NCI-H187 treated with DMSO at 0.1 percent for 48 hours (cell line): ENCODE measurements at places on chromosomes 11 and 22.

DNA sequence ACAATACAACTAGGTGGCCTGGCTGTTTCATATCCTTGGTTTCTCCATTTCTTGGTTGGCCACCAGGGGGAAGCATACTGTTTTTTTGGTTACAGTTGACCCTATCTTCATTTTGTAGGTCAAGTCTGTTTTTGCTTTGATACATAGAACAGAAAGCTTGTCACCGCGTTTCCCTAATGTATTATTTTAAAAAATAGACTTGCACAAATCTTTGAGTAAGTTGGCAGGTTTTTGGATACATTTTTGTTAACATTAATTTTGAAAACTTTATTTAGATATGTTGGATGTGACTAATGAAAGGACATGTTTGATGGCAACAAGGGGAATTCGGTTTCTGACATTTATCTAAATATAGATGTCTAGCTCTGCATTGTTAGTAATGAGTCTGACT, 3.0 kb downstream of the NCR3LG1 start:
- DNase-seq, result peak; percentile 66

- no peak for DNase-seq
These were observed 23.8 kb downstream of the DDI1 start for GRCh38 chr11:104060004-104060794.

- DNase-seq, result no peak
These were observed 202.7 kb upstream of the MPPED2 start for GRCh38 chr11:30788849-30789248.

DNA sequence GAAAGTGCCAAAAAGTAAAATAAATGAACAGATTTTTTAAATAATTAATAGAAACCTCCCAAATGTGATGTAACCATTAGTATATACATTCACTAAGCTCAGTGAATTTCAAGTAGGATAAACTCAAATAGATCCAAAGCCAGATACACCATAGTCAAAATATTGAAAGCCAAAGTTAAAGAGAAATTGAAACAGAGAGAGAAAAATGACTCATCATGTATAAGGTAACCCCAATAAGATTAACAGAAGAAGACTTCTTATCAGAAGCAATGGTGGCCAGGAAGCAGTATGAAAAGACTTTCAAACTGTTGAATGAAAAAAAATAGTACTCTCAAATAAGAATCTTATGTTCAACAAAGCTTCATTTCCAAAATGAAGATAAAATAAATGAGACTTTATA, 70.5 kb downstream of the LUZP2 start:
- DNase-seq, result no peak

GRCh38 chr11:132099692-132100091, 729.3 kb downstream of the NTM start:
- no peak for DNase-seq

DNA sequence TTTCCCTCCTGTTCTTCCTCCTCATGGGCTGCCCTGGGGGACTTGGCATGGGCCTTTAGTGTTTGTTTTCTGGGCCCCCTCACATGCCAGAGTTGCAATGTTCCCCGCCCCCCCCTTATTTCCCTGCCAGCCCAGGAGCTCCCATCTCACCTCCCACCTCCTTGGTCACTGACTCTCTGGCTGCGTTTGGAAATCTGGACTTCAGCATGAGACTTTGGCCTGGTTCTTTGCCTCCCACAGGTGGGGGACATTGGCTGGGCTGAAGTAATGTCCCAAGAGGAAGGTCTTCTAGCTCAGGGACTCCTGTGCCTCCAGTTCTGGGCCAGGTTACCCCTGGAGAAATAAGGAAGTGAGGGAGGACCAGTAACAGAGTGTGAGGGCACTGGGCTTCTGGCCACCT, 7.0 kb downstream of the MTFP1 start:
- DNase-seq, result no peak

- peak; percentile 36 for DNase-seq
These were observed 36.4 kb upstream of the TREH start for GRCh38 chr11:118715837-118716260.

GRCh38 chr11:129273322-129273721, 81.2 kb upstream of the ARHGAP32 start:
- DNase-seq, result no peak

DNA sequence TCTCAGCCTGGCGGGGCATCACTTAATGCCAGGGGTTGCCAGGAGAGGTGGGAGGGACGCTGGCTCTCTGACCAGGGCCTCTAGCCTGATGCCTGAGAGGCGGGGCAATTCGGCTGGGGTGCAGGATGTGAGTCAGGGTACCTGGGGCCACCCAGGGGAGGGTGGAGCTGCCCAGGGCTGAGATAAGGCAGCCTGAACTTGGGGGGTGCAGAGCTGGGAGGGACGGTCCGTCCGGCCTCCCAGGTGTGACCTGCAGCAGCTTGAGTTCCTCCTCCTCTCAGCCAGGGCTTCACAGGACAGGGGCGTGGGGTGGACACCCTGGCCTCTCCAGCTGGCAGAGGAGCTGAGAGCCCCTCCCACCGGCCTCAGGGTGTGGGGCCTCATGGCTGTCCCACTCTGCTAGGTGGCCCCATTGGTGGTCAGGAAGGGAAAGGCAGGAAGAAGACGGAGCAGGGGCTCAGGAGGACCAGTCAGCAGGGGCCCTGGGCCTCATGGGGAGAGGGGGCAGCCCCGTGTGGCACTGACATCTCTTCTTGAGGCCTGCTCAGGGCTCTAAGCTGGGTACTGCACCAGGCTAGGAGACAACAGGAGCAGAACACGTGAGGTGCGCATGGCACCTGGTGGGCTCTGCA, 942 bp upstream of the RPS6KA4 start:
- DNase-seq, result no peak

DNA sequence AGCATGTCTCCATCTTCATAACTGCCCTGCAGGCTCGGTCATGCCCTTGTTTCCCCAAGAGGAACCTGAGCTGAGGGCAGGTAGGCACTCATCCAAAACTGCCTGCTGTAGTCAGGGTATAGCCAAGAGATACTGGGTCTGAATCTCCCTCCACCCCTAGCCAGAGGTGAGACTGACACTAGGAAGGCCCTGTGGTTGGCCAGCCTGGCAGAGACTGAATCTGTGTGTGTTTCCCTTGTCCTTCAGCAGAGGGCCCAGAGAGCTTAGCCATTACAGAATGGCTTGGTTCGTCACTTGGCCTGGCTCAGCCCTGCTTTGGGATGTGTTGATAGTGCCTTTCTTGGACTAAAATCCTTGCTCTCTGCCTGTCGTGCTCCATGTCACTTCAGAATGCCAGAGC, 79.3 kb upstream of the SUSD2 start:
- DNase-seq, result no peak

GRCh38 chr11:121328967-121329679, 36.6 kb downstream of the SC5D start:
- DNase-seq, result no peak

DNA sequence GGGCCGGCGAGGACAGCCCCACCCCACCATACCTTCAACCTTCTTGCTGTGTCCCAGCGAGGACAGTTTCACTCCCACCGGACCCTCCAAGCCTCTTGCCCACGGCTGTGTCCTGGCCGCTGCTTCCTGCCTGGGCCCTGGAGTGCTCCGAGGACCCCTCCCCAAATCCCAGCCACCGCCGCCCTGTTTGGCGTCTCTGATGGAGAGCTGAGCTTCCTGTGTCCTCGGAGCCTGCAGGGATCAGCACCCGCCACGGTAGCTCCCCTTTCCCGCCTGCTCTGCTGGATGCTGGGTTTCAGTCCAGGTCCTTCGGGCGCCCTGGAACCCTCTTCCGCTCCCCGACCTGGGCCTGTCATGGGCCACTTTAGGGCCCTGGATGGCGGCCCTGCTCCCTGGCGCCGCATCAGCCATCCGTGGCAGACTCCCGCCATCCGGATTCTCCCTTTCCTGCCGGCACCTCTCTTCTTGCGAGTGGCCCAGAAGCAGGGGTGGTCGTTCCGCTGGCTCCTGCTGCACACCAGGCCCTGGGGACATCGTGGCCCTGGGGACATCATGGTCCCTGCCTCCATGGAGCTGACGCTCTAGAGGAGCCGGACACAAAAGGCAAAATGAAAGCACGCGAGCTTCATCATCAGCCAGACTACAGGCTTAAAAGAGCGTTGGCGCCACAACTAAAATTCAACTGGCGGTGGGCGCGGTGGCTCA, 34.3 kb upstream of the GAL start:
- no peak for DNase-seq

DNA sequence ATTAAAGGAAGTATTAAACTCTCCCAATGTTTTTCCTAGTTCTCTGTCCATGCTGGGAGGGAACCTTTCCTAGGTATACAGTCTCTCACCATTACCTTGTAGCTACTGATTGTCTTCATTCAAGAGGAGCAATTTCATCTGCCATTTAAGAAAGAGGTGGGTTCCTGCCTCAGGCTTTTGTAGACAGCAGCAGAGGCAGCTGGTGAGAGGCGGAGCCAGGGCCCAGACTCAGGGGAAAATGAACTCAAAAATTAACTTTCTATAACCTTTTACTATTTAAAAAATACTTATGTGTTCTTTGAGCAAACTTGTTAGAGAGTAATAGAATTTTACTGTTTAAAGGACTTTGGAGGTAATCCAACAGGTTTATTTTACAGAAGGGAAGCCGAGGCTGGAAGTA, 133.0 kb downstream of the SNX19 start:
- no peak for DNase-seq

DNA sequence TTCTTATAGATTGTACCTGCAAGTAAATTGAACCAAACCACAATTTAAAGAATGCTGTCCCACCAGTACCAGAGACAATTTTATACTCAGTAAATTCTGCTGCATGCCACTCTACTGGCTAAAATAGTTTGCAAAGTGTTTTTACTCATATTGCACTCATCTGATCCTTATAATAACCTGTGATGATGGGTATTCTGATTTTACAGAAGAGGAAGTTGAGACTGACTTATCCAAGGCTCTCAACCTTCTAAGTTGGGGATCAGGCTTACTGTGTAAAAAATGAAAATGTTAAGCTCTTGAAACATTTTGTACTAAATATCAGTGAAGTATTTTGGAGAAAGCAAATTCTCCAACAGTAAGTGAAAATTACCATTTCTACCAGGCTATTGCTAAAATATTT, 37.9 kb downstream of the RNF169 start:
- DNase-seq, result no peak

- DNase-seq, result no peak
These were observed 2.5 kb downstream of the TXN2 start for GRCh38 chr22:36478966-36479365.

DNA sequence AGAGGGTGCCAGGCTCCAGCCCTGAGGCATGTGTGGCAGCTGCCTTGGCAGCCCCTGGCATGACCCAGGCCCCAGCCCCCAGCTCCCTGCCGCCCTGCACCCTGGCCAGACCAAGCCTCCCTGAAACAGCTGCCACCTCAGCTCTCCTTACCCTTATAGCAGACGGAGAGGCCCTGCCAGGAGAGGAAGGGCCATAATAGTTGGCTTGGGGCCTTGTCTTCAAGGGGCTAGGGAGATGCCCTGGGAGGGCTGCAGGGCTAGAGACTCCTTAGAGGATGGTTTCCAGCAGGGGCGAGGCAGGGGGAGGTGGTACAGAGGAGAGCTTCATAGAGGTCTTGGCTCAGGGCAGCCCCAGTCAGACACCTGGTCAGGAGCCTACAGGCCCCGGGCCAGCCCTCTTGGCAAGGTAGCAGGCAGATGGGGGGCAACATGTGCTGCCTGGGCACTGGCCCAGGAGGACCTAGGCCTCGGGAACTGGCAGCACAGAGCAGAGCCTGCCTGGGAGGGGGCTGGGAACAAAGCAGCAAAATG, 13.0 kb downstream of the SMTN start:
- DNase-seq, result no peak

- DNase-seq, result no peak
These were observed 21.0 kb downstream of the ASRGL1 start for GRCh38 chr11:62358273-62358672.

DNA sequence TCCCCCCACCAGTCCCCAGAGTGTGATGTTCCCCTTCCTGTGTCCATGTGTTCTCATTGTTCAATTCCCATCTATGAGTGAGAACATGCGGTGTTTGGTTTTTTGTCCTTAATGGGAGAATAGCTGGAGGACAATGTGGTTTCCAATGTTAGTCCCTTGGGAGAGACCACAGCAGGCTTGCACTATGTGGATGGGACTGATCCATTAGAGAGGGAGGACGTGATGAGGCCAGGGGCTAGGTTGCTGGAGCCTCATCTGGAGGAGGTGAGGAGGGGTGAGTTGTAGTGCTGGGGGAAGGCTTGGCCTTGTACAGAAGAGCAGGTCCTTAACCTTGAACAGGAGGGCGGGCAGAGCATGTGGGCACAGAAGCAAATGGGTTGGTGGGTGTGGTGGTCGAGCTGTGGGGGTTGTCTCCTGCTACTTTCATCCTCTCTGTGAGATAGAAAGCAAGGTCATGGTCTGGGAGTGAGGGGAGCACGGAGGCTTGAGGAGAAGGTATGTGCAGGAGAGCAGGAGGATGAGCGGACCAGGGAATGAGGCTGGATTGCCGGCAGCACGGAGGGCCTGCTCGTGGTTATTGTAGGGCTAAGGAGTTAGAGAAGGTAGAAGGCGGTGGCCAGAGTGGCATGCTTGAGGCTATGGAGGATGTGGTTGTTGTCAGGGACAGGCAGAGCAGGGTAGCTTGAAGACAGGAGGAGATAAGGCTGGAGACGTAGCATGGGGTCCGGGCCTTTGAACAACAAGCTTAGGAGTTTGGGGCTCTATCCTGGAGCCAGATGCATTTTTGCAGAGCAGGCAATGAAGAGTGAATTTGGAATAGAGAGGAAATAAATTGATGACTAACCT, 11.2 kb upstream of the SREBF2 start:
- DNase-seq, result no peak

DNA sequence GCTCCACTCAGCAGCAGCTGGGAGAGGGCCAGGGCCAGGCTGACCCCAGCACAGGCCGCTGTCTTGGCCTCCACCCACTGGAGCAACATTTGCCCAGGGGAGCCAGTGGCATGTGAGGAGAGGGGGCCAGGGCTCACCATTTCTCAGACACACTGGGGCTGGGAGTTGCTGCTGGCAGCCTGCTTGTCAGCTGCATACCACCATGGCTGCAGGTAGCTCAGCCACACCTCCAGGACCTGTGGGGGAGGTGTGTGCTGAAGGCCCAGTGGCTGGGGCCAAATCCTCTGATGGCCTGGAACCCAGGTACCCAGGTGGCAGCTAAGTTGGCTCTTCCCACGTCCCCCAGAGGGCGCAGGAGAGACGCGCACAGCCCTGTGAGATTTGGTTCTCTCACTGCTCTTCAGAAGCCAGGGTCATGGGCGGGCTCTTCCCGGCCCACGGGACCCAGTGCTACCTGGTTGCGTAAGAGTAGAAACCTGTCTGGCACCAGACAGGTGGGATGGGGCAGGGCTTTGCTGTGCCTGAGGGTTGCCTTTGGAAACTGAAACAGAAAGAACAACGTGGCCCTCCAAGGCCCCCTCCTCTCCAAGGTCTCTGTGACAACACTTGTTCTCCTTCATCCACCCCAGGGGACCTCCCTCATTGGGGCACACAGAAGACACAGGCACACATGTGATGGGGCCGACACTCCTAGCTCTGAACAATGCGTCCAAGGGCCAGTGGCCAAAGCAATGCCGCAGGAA, 98.8 kb downstream of the MED15 start:
- DNase-seq, result peak; percentile 12

DNA sequence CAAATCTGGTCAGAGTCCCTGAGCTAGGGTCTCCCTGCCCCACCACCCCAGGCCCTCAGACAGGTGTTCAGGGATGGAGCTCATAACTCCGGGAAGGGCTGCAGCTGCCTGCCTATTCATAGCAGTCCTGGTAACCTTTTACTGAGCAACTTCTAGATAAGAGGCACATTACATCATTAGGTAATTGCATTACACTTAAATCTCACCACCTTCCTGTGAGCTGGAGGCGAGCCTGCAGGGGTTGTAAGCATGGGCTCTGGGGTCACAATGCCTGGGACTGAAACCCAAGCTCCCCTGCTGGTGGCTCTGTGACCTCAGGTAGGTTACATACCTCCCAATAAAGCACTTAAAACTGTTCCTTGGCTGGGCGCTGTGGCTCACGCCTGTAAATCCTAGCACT, 22.5 kb downstream of the TP53I11 start:
- DNase-seq, result no peak
